ENCODE measurements at places on chromosomes 11 and 22.

DNA sequence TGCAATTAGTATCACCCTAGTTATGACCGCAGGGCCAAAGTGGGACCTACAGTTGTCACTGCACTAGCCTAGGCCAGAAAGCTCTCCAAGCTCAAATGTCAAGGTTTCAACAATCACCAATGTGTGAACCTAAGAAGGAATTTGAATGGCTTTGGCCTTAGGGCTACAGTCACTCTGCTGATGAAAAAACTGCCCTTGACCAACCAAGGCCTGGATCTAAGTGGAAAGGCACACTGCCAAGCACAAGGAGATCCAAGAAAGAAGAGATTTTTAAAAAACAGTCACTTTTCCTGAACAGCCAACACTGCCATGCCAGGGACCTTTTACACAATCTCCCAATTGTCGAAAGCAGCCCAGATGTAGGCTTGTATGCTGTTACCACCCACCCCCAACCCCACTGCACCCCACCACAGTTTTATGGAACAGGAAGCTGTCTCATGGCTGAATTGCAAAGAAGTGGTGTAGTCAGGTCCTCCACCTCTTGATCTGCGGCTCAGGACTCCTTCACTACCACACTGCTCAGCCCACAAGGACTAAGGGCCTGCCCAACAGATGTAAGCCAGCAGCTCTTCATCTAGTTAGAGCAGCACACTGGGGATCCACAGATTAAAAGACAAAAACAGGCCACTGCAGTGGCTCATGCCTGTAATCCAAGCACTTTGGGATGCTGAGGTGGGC is 32.9 kb downstream of the SMCO4 start:
- no peak for DNase-seq

GRCh38 chr22:22219140-22219996 is 25.2 kb upstream of the VPREB1 start:
- DNase-seq: no peak

DNA sequence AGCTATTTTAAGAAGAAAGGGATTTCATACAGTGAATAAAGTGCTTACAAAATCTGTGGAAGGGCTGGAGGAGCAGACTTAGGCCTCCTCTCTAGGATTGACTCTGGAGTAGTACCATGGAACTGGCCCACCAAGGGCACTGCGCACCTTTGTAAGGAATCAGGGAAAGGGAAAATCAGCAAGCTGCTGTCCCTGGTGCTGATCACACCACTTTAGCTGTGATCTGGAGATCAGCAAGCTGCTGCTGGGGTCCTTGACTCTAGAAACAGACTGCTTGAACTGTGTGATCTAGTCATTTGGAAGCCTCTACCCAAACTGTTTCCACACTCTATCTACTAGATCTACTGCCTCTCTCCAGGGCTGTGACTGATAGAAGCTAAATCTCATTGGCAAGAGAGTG is 18.4 kb upstream of the TECTA start:
- DNase-seq: no peak

GRCh38 chr11:131186629-131187101 is 183.8 kb upstream of the NTM start:
- DNase-seq: peak; percentile 25

All from stimulated activated CD8-positive, alpha-beta memory T cell treated with anti-CD3 and anti-CD28 coated beads, Interleukin-4, amount 100 ng/mL, for 48 hours (primary cell).